Stimulated activated CD8-positive, alpha-beta memory T cell treated with anti-CD3 and anti-CD28 coated beads, Interleukin-4, amount 100 ng/mL, for 1 hour (primary cell): ENCODE measurements at places on chromosomes 3 and 15.

DNA sequence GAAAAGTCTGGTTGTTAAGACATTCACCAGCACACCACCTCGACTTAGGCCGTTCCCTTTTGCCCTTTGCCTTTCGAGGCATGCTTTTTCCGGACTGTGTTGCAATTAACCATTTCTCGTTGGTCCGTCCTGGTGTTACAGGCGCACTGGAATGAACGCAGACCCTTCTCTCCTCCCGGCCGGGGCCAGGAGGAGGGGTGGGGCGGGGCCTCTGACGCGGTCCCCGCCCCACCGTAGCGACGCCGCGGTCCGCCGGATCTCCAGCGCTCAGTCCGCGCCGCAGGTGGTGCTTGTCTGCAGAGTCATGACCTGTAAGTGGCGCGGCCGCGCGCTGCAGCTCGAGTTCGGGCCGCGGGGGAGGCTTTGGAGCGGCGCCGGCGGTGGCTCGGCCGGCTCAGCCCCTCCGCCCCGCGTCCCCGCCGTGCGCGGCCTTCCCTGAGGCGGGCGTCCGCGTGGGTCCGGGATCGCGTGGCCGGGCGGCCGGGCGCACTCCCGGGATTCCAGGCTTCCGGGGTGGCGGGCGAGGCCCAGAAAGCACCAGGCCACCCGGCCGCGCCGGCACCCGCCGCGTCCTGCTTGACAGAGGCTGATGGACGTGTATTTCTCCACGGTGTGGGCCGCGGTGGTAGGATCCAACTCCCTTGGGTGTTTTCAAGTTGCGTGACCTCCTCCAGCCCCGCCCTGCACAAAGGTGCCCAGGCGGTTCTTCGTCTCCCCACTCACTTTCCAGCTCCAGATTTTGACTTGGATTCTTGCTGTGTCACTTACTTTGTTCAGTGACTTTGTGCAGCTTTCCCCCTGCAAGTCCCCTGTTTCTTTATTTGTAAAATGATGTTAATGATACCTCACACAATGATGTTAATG lies at the start of gene NIT2:
NIT2 (plus strand) TSS at position 270 of the 864 bp plus-strand sequence; CDS start at position 305, 35 bp downstream.
- DNase-seq, result peak; percentile 52

DNA sequence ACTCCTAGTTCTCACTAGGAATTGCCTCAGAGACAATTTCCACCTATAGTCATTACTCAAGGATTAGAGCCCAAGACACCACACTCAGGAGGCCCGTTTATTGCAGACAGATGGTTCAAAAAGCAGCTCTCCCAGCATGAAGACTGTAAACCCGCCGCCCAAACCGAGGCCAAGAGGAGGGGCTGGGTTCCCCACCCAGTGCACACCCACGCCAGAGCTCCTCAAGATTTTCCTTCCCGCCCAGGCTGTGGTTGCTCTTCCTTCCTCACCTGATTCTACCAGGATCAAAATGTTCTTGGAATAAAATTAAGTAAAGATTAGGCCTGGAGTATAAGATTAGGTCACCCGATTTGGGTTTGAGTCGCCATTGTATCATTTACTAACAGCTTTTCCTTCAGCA lies 364.4 kb downstream of the MECOM start:
- DNase-seq, result no peak

- no peak for DNase-seq
Measured at GRCh38 chr15:99682455-99682854, 50.8 kb downstream of the LYSMD4 start.

- DNase-seq, result no peak
Measured at GRCh38 chr15:55496716-55497115, 11.3 kb downstream of the DNAAF4 start.

DNA sequence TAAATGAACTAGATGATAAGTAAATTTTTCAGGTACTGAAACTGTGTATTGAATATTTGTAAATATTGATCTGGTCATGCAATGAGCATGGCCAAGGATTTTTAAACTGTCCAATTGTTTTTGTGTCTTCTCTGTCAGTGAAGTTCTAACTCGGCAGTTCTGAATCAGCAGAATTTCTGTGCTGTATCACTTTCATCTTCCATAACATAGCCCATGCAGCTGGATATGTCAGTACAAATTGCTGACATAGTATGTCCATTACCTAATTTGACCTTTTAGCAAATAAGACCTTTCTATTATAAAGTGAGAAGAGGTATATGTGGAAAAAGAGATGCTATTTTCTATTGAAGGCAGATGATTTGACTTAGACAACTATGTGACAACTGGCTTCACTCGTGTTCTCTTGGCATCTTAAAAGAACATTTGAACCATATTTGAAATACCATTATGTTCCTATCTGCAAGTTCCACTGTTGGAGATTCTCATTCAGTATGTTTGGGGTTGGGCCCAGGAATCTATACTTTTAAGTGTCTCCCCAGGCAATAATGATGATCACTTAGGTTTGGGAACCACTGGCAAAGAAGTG lies 90.4 kb downstream of the CMSS1 start:
- no peak for DNase-seq

DNA sequence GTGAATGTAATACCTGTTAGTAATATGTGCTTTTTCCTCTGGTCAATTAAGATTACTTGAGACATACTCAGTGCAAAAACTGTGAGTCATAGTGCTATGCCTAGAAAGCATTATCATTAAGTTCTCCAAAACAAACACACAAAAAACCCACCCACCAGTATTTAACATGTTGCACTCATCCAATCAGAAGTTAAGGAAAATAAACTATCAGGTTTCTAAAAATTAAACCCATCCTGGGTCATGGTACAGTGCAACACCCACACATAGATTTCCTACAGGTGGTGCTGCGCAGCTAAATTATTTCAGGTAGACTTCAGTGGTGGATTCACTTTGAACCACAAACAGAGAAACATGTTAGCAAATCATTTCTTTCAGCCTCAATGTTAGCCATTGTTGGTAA lies 264.4 kb upstream of the VEPH1 start:
- DNase-seq, result no peak

DNA sequence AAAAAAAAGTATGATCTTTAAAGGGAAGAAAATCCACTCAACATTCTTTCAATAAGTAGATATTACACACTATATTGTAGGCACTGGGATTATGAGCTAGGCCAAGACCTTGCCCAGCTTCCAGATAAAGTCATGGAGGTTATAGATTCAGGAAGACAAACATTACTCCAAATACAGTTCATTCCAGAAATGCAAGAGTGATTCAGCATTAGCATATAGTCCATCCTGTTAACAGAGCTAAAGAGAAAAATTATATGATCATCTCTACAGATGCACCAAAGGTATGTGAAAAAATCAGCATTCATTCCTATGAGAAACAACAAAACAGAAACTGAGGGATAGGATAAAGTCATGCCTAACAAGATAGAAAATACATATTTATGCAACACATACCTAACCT lies 42.1 kb upstream of the NSMCE3 start:
- no peak for DNase-seq

DNA sequence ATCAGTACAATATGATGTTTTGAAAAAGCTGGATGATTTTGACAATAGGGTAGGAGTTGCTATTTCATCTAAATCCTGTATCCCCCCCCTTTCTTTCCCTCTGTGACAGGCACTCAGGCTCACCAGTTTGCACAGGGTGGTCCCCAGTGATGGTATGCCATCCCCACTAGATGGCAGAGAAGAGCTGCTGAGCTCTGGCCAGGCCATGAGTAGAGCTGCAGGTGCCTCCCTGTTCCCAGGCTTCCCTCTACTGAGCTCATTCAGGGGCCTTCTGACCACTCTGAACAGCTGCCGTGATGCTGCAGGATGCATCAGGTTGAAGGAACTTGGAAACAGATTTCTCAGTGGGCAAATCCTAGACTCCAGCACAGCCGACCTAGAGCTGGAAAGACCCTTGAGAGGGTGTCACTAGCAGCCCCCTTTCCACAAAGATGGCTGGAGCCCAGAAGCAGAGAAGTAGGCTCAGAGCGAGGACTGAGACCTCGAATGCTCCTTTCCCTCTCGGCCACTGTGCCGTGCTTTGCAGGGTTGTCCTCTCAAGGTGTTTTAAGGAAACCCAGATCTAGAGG lies 45.1 kb downstream of the EFCAB12 start:
- no peak for DNase-seq

DNA sequence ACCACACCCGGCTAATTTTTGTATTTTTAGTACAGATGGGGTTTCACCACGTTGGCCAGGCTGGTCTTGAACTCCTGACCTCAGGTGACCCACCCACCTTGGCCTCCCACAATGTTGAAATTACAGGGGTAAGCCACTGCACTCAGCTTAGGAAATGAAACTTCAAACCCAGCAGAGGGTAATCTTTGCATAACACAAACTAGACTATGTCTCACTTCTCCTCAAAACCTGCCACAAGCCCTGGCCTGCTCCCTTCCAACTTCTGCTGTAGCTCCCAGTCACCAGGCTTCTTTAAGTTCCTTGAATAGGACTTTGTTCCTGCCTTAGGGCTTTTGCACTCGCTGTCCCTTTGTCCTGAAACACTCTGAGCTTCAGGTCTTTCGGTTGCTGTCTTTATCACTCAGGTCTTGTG lies 39.2 kb upstream of the SEMA4B start:
- DNase-seq, result no peak

DNA sequence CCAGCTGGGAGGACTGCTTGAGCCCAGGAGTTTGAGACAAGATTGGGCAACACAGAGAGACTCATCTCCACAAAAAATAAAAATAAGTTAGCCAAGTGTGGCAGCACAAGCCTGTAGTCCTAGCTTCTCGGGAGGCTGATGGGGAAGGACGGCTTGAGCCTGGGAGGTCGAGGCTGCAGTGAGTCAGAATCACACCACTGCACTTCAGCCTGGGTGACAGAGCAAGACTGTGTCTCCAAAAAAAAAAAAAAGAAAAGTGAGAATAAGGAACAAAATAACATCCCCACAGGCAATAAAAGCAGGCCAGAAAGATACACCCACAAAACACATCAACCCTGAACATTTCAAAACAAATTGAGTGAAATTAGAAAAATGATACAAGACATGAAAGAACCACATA lies 48.7 kb upstream of the OCA2 start:
- no peak for DNase-seq

DNA sequence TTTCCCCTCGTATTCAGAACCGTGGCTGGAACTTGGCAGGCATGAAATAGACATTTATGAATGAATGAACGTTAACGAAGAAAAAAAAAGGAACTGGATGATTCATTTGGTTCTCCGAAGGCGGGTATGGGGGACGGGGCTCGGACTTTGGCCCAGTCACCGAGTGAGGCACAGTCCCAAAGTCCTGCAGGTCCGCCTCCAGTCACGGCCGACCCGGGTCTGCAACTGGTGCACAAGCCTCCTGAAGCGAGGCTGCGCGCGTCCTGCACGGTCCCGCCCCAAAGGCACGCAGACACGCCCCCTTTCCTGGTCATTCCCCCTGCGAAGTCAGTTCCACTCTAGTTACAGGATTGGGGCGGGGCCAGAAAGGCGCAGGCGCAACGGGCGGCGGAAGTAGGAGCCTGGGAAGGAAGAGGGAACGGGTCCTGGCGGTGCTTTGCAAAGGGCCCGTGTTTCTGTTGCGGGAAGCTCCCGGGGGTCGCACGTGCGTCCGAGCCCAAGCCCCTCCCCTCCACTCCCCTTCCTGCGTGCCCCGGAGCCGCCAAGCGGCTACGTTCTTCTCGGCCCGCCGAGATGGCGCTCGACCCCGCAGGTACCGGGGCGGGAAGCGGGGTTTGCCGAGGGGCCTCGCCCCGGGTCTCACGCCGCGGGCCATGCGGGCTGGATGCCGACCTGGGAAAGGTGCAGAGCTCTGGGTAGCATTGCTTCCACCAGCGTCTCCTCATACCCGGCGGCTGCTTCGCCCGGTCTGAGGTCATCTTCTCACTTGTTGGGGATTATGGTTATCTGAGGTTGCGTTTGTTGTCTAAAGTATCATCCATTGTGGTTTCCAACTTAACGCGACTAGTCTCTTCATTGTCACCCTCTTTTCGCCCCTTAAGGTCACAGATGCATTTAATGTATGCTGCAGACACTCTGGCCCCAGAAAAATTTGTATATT lies at the start of gene CMC1:
CMC1 (plus strand) TSS at position 399 of the 940 bp plus-strand sequence; CDS start at position 574, 175 bp downstream.
- peak; percentile 80 for DNase-seq

- no peak for DNase-seq
Measured at GRCh38 chr3:169105561-169105960, 558.0 kb downstream of the MECOM start.

GRCh38 chr15:32688151-32688639 lies 29.6 kb upstream of the GREM1 start:
- no peak for DNase-seq

DNA sequence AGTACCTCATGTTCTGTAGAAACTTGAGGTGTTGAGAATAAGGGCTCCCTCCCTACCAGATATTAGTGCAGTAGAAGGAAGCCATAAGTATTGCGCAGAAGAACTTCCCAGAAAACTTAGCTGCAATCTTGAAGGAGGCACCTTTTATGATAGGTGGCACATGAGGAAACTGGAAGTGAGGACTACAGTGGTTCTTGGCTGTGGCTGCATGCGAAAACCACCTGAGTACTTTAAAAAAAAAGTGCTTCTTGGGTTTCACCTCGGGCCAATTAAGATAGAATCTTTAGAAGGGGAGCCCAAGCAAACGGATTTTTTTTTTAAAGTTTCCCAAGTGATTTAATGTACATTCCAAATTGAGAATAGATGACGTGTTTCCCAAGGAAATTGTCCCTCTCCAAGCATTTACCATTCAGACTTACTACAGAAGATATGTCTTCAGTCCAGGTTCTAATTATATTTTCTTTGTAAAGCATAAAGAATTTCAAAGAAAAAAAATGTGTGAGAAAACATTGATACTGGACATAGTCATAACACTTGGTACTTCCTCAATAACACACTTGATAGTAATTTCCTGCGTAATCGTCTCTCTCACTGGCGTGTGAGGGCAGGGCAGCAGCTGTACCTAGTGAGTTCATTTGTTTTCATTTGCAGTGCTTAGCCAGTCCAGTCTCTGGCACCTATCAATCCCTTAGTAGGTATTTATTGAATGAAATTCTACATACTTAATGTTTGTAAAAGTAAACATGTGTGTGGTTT lies 12.3 kb upstream of the NR1I2 start:
- no peak for DNase-seq

DNA sequence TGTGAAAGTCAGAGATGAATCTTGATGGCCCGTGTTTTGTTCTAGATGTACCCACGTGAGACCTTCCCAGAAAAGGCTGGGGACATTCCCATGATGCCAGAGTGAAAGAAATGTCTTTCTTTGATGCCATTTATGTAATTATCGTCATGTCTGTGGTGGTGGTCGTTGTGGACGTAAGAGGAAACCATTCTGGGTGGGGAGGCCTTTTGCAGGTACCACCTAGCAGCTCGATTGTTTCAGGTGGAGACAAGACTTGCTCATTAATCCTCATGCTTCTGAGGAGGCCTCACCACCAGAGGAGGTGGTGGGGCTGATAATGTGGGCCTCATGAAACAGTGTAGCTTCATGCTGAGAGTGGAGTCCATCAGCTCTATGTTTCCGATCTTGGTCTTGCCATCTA lies 58.1 kb upstream of the USP3 start:
- DNase-seq, result no peak

GRCh38 chr3:106403371-106404145 lies 534.7 kb upstream of the CBLB start:
- DNase-seq, result no peak

- DNase-seq, result no peak
Measured at GRCh38 chr3:191363221-191363620, 32.9 kb upstream of the UTS2B start.

- no peak for DNase-seq
Measured at GRCh38 chr3:135905058-135905724, 60.3 kb upstream of the PPP2R3A start.
